ENCODE measurements at places on chromosomes 1 and 21.

DNA sequence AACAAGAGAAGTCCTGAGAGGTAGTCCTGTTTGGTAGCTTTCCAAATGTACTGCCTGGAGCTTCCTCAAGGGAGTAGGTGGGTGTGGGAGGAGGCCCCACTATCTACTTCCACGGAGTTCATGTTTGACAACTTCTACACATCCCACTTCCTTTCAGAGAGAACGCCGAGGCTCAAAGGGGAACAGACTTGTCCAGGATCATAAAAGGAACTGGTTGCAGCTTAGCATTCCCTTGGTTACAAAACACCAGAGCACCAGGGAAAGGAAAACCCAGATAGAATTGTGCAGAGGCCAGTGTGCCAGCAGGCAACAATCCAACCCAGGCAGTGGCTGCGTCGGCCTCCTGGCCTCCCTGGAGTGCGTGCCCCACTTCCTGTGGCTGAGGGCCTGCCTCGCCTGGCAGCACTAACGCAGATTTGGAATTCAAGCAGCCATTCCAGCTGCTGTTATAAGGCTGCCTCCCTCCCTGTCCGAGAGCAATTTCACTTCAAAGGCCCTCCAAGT lies 4.2 kb upstream of the RAP1GAP start:
- peak; percentile 56 for DNase-seq

DNA sequence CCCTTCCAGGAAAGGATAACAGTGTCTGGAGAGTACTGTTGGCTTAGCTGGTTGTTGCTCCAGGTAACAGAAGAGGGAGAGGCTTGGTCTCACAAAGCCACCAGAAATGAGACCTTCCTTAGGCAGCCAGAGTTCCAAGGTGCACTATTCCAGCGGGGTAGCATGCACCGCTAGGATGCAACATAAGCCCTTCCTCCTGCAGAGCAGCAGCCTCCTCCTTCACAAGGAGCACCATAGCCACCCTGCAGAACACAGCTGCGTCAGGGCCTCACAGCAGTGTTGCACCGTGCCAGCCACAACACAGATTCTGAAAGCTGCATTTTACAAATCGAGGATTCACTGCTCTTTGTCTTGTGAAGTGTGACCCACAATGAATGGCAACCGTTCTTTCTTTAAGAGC lies 142.0 kb downstream of the CLIC6 start:
- DNase-seq, result no peak

- DNase-seq, result no peak
Measured at GRCh38 chr21:31117128-31117916, 79.0 kb upstream of the KRTAP19-8 start.

- DNase-seq, result no peak
Measured at GRCh38 chr1:245118806-245119205, 36.0 kb upstream of the KIF26B start.

Measured in SJCRH30 (cell line).